Endothelial cell (in vitro differentiated cells): ENCODE measurements at places on chromosomes 11 and 22. TPM values are rescaled to one million over a fixed set of nuclear protein-coding genes. Genes with fewer than 3 reads are reported as not detected.
A peak's percentile ranks its signal among the peaks of the same experiment; 100 is the strongest.

The DESI1 gene
- total RNA-seq: 23.2 TPM

- no peak for DNase-seq
Observed at GRCh38 chr11:132234878-132235277, 864.5 kb downstream of the NTM start.

- no peak for DNase-seq
Observed at GRCh38 chr22:25174888-25175411, 24.7 kb upstream of the CRYBB3 start.

The PRMT3 gene
- 5.4 TPM for total RNA-seq

- no peak for DNase-seq
Observed at GRCh38 chr11:104879514-104880190, 18.6 kb downstream of the CASP12 start.

DNA sequence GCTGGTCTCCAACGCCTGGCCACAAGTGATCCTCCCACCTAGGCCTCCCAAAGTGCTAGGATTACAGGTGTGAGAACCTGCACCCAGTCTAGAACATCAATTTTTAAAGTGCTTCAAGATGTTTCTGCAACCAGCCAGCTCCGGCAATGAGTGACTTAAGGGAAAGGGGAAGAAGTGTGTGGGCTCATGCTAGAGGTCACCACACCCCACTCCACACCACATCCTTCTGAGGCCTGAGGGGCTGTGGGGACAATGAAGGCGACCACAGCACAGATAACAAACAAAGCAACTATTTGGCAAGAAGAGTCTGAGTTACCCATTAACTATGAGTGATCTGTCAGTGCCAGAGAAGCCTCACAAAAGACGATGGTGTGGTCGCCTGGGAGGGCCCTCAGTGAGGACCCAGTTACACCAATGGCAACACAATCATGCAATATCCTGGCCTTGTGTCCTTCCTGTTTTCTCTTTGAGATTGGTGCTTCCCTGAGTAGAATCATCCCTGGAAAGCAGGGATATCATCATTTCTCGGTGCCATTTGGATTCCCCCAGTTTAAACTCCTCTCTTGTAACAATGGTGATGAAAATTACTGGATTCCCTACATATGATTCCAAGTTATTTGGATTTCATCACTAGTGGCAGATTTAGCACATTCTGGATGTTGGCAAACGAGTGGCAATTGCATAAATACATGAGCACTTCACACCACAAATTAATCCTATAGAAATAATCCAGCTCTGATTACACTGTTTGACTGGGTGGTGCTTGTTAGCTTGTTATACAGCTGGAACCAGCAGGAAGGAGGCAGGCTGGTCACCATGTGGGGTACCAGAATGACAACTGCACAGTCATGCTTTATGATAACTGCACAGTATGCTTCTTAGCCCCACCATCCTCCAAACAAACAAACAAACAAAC is 18.4 kb downstream of the ABTB2 start:
- no peak for DNase-seq

DNA sequence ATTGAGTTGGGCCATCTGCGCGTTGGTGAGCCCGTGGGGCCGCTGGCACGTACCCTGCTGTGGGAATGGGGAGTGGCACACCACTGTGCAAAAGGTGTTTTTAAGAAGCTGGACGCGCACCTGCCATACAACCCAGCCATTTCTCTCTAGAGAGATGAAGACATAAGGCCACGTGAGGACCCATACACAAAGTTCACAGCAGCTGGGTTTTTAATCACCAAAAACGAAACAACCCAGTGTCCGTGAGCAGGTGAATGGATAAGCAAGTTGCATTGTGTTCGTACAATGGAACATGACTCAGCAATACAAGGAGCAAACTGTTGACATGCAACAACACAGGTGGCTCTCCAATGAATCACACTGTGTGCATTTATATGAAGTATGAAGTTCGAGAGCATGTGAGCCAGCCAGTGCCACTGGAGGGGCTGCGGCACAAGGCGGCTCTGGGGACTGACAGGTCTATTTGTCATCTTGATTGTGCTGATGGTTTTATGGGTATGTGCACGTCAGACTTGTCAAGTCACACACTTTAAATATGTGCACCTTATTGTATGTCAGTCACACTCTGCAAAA is 30.6 kb upstream of the PANX2 start:
- no peak for DNase-seq

DNA sequence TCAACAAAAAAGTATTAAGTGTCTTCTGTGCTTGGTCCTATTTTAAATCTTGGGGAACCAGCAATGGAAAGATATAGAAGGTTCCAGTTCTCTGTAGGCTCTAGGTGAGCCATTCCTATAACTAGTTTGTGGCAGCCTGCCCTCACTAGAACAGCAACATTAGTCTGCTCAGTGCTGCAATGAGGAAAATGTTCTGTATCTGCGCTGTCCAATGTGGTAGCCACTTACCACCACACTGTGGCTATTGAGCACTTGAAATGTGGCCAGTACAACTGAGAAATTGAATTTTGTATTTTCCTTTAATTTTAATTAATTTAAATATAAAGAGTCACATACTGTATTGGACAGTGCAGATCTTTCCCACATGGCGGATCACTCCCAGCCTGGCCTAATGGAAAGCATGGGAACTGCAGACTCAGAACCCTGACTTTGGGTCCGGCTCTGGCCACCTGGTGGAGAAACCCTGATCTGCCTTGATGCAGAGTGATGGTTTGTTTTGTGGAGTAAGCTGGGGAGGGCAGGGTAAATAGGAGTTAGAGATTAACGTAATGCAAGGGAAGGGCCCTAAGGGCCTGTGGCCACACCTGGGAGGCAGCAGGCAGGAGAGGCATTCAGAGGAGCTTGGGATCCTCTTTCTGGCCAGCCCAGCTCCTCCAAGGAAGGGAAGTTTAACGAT is 101.0 kb downstream of the ME3 start:
- peak; percentile 66 for DNase-seq

The RAB3IL1 gene
- total RNA-seq: 8.9 TPM

The ZNF280B gene
- total RNA-seq: 6.8 TPM

The PANX3 gene
- 0.21 TPM for total RNA-seq

GRCh38 chr11:117328375-117329010 is 839 bp downstream of the CEP164 start:
- no peak for DNase-seq

The CWC15 gene
- 84.1 TPM for total RNA-seq

- no peak for DNase-seq
Observed at GRCh38 chr11:8097926-8098325, 16.9 kb downstream of the TUB start.

GRCh38 chr22:35752006-35752862 is 34.6 kb downstream of the APOL5 start:
- no peak for DNase-seq
